ENCODE measurements at places on chromosomes 1 and 21. TPM values are rescaled to one million over a fixed set of nuclear protein-coding genes. Genes with fewer than 3 reads are reported as not detected.

Gene REN
- not detected for total RNA-seq

Gene PTGER3
- 7.9 TPM for total RNA-seq

Gene AKNAD1
- total RNA-seq = 0.45 TPM

DNA sequence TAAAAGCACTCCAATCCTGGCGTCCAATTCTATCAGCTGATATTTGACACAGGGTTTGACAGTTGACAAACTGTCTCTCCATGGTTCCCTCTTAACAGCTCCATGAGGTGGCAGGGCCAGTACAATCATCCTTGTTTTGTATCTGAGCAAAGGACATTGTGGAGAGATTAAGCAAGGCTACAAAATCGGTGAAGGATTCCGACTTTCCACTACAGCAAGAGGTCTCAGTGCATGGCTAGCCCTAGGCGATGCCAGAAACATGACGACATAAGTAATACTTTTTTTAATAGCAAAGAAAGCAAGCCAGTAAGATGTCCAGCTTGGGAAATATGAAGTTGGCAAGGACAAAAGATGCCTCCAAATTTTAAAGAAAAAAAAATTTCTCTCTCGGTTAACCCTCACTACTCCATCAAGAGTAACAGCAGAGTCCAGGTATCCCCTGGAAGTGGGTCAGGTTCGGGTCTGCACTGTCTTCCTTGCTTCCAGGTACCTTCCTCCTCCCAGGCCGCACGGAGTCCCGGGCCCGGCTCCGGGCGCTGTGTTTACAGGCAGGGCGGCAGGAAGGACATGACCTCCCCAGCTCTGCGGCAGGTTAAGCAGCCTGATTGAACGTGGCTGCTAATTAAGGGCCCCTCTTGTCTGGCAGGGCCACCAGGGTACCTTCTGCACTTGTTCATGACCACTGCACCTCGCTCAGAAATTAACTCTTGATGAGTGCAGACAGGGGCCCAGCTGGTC lies 106.1 kb downstream of the SIM2 start:
- H3K4me1 ChIP-seq = peaks cover 17% of the 10 kb centered on the region
- H3K4me3 ChIP-seq = no peak overlapping the region

Gene OR2L8
- not detected for total RNA-seq

Gene GJC2
- 1.5 TPM for total RNA-seq

Gene PLA2G4A
- total RNA-seq = 4.1 TPM

DNA sequence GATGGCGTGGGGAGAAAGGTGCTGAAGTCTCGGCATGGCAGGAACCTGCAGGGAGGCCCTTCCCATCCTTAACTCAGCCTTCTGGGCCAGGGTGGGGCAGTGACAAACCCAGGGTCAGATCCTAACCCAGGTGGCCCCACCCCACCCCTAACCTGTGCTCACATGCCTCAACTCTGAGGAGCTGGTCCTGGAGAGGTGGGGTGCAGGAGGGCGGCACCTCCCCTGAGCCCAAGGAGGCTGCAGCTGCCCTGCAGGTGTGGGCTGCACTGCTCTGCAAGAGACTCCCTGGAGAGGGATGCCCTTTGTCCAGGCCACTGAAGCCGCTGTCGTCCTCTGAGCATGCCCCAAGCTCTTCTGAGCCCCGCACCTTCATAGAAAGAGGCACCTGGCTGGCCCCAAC lies 15.2 kb upstream of the ADAMTSL4 start:
- peaks cover 35% of the 10 kb centered on the region for H3K4me1 ChIP-seq
- DNase-seq = no peak
- no peak overlapping the region for H3K27ac ChIP-seq
- H3K27me3 ChIP-seq = no peaks in the 10 kb centered on the region
- no peak overlapping the region for H3K4me3 ChIP-seq

Gene NCMAP
- not detected for total RNA-seq

GRCh38 chr1:143574891-143575520 lies 396.8 kb downstream of the FAM72C start:
- H3K27me3 ChIP-seq = no peaks in the 10 kb centered on the region
- H3K4me3 ChIP-seq = no peak overlapping the region

DNA sequence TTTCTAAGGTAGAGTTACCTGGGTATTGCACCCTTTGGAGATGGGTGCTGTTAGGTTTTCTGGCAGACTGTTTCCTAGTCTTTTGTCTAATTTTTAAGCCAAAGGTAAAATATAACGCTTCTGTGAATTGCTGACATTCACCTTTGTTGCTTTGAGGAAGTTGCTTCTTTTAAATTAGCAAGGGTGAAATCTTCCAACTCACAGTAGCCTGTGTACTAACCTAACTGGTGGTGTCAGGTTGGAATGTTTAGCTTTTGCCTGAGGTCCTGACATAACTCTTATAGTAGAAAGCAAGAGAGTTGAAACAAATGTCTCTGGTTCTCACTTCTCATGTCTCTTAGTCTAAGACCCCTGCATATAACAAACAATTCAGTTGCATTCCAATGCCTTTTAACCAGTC lies 61.1 kb upstream of the LPGAT1 start:
- H3K4me3 ChIP-seq = no peak overlapping the region
- no peaks in the 10 kb centered on the region for H3K36me3 ChIP-seq
- no peak for DNase-seq
- no peak overlapping the region for H3K27ac ChIP-seq

DNA sequence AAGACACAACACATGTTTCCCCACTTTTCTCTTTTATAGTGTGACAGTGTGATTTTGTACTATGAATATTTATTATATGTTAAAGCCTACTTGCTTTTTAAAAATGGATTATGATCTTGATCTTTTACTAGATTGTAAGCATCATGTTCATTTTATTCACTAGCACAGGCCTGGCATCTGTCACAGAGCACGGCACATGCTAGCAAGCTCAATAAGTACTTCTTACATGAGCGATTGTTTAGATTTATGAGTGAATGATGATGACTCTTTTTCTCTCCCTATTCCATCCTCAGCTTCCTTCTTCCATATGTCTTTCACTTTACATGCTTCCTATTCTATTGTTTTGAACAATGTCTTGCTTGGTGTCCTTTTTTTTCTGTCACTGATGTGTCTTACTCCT lies 1454.1 kb downstream of the MRPL39 start:
- H3K4me3 ChIP-seq = no peak overlapping the region
- DNase-seq = no peak
- H3K27ac ChIP-seq = no peak overlapping the region
- no peaks in the 10 kb centered on the region for H3K27me3 ChIP-seq
- no peaks in the 10 kb centered on the region for H3K4me1 ChIP-seq

- H3K36me3 ChIP-seq = no peaks in the 10 kb centered on the region
- peaks cover 14% of the 10 kb centered on the region for H3K4me1 ChIP-seq
- H3K27ac ChIP-seq = no peak overlapping the region
- no peaks in the 10 kb centered on the region for H3K27me3 ChIP-seq
- DNase-seq = no peak
- no peak overlapping the region for H3K4me3 ChIP-seq
Measured at GRCh38 chr1:43766086-43766784, 58.9 kb downstream of the ST3GAL3 start.

Gene S100A3
- 6.5 TPM for total RNA-seq

DNA sequence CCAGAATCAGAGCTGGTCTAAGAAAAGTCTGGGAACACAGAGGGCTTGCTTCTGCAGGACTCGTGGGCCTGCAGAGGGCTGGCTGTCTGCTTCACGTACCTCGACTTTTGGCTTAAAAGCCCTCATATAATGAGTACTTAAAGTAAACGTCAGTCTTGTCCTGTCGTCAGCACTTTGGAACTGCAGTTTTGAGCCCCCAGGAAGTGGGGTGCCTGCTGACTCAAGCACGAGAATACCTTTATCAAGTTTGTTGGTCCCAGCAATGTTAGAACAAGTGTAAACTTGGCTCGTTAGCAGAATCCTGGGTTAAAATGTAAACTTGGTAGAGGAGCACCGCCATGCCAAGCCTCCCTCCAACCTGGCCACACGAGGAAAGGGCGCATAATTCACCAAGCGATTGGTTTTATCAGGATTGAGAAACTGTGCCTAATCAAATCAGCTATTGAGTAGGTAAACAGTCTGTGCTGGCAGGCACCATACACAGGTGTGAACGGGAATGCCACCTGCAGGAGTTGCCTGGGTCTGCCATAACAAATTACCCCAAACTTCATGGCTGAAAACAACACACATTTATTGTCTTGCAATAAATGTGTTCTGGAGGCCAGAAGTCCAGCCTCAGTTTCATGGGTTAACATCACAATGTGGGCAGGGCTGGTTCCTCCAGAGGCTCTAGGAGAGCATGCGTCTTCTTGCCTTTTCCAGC lies 45.0 kb upstream of the FHAD1 start:
- H3K27me3 ChIP-seq = peaks cover 10% of the 10 kb centered on the region
- H3K4me3 ChIP-seq = no peak overlapping the region
- no peak overlapping the region for H3K27ac ChIP-seq
- H3K4me1 ChIP-seq = peaks cover 14% of the 10 kb centered on the region

Gene BRDT
- total RNA-seq = not detected

DNA sequence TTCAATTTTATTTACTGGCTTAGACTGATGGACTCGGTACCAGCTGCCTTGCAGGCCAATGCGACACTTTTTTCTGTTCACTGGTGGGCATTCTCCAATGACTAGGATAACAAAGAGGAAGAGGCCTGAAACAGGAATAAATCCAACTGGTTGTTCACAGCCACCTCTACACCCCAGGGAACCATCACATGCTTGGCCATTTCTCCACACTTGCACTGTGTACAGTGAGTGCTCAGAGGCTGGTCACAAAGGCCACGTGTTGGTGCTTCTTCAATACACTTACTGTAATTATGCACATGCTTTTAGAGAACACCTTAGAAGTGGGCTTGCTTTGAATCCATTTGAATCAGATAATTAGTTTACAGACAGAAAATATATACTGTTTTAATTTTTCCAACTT lies 113.4 kb downstream of the FAM78B start:
- H3K27me3 ChIP-seq = peaks cover 3% of the 10 kb centered on the region
- no peaks in the 10 kb centered on the region for H3K4me1 ChIP-seq
- no peak overlapping the region for H3K4me3 ChIP-seq
- no peak overlapping the region for H3K27ac ChIP-seq
- no peaks in the 10 kb centered on the region for H3K36me3 ChIP-seq

DNA sequence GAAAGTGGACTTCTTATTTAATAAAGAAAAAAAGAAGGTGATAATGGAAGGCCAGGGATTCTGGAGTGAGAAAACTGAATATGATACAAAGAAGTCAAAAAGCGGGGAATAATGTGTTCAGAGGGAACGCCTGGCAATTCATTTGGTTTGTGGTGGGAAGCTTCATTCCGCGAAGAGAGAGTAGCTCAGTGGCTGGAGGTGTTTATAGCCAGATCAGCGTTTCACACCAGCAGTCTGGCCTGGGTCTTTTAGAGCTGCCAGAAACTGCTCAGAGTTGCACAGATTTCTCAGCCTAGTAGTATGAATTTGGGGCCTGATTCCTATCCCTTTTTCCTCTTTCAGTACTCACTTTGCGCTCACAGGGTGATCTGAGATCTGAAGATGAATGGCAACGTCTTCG lies 67.8 kb upstream of the IPO9 start:
- no peak overlapping the region for H3K4me3 ChIP-seq
- no peak for DNase-seq
- H3K4me1 ChIP-seq = peaks cover 99% of the 10 kb centered on the region
- H3K27me3 ChIP-seq = no peaks in the 10 kb centered on the region
- H3K36me3 ChIP-seq = peaks cover 5% of the 10 kb centered on the region

Gene C1orf87
- 0.65 TPM for total RNA-seq

Gene HSPA6
- total RNA-seq = 0.75 TPM

DNA sequence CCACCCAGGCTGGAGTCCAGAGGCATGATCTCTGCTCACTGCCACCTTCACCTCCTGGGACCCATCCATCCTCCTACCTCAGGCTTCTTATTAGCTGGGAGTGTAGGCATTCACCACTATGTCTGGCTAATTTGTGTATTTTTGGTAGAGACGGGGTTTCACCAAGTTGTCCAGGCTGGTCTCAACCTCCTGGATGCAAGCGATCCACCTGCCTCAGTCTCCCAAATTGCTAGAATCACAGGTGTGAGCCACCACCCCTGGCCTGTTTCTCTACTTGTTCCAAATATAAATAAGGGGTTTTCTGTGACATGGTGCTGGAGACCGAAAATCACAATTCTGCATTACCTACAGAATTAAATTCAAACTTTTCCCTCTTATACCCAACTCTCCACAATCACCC lies 36.6 kb upstream of the HSD3B1 start:
- H3K4me1 ChIP-seq = no peaks in the 10 kb centered on the region
- no peak overlapping the region for H3K27ac ChIP-seq
- H3K27me3 ChIP-seq = peaks cover 52% of the 10 kb centered on the region
- DNase-seq = no peak

GRCh38 chr1:156477526-156478249 lies 22.9 kb downstream of the MEF2D start:
- DNase-seq = no peak
- no peak overlapping the region for H3K4me3 ChIP-seq
- H3K4me1 ChIP-seq = peaks cover 18% of the 10 kb centered on the region
- peak overlapping the region; percentile 36 for H3K27ac ChIP-seq
- H3K36me3 ChIP-seq = peaks cover 64% of the 10 kb centered on the region
- H3K27me3 ChIP-seq = no peaks in the 10 kb centered on the region

Gene FAM229A
- 3.6 TPM for total RNA-seq

DNA sequence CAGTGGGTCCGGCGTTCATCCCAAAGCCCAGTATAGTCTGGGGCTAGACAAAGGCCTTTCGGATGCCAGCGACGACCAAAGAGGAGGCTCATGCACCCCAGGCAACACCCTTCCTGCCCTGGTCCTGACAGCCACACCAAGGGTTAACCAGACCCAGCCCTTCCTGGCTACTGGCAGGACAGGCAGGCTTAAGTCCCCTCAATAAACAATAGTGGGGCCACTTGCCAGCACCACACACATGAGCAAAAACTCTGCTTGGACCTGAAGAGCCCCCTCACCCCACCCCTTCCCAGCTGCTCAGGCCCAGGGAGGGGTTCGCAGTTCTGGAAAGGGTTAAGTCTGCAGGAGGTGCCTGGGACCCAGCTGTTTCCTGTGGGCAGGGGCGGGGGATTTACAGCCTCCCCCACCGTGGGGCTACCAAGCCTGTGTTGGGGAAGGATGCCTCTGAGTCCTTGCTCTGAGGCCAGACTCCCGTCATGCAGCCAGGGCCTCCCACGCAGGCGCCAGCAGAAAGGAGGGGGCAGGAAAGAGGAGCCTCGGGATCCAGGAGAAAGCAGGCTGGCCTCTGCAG lies 18.2 kb downstream of the PHLDA3 start:
- H3K27me3 ChIP-seq = no peaks in the 10 kb centered on the region
- H3K4me1 ChIP-seq = peaks cover 41% of the 10 kb centered on the region
- H3K36me3 ChIP-seq = no peaks in the 10 kb centered on the region
- DNase-seq = no peak
- no peak overlapping the region for H3K4me3 ChIP-seq
